Glomerular endothelial cell (primary cell): ENCODE measurements at places on chromosomes 4 and X. TPM values are rescaled to one million over a fixed set of nuclear protein-coding genes. Genes with fewer than 3 reads are reported as not detected.

DNA sequence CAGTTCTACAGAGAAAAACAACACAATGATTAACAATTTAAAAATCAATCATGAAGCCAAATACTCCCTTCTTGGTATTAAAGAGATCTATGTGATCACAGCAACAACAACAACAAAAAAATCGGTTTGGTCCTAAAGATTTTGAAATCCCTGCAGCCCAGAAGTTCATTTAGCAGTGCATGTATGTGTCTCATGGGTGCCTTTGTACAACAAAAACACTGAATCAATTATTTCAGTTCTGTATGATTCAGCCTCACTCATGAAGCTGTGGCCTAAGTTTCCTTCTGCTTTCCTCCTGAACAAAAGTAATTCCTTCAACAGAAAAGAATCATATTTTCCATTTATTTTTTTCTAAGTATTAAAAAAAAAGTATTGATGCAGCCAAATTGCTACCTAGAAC is 393.4 kb upstream of the NDST3 start:
- DNase-seq: no peak

DNA sequence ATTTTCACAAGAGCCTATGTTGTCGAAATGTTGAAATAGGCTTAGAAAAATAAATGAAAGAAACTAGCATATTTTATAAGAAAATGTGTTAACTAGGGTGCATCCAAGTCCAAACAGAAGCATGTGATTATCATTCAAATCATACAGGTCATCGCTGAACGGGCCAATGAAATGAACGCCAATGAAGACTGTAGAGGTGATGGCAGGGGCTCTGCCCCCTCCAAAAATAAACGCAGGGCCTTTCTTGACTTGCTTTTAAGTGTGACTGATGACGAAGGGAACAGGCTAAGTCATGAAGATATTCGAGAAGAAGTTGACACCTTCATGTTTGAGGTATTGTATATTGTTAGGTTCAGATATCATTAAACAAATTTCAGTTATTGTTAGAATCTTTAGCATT is 9.6 kb downstream of the CYP4V2 start:
- DNase-seq: no peak

DNA sequence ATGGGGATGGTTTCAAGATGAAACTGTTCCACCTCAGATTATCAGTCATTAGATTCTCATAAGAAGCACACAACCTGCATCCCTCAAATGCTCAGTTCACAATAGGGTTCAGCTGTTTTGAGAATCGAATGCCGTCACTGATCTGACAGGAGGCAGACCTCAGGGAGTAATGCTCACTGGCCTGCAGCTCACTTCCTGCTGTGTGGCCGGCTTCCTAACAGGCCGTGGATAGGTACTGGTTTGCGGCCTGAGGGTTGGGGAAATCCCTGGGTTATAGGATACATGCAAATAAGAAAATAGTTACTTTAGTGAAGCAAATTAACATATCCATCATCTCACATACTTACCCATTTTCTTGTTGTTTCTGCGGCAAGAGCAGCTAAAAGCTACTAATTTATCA is 160.4 kb downstream of the MAD2L1 start:
- DNase-seq: no peak

The IL21 gene
- total RNA-seq: not detected in 2 replicates

- no peak for DNase-seq
Measured at GRCh38 chr4:106316773-106317409, 541 bp downstream of the AIMP1 start.

DNA sequence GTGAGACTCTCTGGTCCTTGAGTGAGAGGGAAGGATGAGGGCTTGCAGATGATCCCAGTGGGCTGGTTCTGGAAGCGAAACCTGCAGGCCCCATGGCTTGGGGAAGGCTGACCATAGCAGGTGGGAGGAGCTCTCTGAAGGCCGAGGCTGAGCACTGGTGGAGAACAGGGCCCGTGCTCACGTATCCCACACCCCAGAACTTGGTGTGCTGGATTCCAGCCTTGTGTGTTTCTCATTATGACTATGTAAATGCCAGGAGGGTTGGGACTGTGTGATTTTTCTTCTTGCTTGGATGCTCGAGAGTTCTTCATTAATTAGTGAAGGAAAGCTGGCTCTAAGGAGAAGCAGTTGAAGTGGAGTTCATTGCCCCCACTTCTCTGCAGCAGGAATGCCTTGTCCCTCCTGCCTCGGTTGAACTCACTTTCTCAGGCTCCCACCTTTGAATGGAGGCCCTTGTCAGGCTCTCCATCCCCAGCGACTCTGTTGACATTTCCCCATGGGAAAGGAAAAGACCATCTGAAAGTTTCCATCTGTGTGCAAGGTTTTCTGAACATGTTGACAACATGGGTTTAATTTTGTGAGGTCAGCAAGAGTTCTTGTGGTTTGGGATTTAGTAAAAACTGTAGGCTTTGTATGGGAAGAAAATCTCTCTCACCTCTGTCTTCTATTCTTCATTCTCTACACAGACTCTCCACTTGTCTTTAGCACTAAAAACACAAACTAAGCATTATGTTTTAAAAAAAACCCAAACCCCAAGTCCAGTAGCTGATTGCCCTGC is 57.7 kb downstream of the TBL1X start:
- no peak for DNase-seq

DNA sequence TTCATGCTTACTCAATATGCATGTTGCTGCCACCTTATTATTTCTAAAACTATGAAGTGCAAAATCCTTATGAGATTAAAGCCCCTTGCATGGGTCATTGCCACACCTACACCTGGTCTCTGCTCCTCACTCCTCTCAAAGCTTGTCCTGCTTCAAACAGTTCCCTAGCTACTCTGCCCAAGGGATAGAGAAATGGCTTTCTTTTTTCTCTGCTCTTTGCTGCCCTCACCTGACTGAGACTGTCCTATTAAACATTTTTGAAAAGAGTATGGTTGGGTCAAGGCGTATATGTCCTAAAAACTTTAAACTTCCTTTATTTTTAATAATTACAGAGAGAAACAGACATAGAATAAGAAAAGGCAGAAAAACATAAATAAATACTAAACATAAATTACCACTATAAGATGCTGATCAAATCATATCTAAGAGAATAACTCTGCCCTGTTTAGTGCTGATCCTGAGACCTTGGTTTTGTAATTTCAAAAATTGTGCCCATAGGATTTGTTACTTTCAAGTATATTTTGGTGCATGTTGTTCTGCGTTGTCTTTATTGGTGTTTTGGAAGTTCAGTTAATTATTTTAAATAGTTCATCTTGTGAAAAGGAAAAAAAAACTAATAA is 704.9 kb upstream of the PABPC4L start:
- no peak for DNase-seq

The PRDX4 gene
- total RNA-seq: 186 and 210 TPM in 2 replicates

DNA sequence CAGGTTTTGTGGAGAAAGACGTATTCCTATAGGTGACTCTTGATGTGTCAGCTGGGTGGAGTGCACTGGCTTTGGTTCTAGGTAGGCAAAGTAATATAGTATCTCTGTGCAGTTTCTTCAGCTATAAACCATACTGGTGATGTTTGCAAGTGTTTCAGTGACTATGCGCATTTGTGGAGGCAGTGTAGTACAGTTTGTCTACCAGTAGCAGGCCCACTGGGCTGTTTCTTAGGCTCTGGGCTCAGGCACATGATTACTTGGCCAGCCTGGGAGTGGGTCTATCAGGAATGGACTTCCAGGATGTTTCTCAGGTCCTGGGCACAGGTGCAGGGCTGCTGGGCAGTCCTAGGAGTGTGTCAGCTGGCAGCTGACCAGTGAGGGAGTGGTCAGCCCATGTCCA is 51.9 kb upstream of the INTU start:
- DNase-seq: no peak

DNA sequence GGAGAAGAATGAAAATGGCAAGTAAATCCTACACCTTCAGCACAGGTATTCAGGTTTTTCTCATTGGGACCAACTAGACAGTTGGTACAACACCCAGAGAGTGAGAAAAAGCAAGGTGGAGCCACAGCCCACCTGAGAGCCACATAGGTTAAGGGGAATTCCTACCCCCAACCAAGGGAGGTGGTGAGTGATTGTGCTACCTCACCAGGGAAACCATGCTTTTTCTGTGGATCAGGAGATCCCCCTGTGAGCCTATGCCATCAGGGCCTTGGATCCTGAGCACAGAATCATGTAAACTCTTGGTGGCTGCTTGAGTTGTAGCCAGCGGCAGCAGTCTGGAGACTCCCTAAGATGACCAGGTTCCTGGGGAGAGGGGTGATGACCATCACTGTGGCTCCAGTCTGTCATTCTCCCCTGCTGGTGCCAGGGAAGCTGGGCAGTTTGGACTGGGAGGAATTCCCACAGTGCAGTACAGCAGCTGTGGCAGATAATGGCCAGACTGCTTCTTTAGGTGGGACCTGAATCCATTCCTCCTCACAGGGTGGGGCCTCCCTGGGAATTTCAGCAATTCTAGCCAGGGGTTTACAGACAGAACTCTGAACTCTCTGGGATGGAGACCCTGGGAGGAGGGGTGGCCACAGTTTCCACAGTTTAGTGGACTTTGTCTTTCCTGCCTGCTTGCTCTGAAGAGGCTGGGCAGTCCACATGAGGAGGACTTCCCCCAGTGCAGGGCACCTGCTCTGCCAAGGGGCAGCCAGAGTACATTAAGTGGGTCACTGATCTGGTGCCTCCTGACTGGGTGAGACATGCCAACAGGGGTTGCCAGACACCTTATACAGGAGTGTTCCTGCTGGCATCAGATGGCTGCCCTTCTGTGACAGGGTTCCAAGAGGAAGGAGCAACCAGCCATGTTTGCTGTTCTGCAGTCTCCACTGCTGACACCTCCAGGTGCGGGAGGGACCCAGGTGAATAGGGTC is 43.2 kb downstream of the PARM1 start:
- no peak for DNase-seq

DNA sequence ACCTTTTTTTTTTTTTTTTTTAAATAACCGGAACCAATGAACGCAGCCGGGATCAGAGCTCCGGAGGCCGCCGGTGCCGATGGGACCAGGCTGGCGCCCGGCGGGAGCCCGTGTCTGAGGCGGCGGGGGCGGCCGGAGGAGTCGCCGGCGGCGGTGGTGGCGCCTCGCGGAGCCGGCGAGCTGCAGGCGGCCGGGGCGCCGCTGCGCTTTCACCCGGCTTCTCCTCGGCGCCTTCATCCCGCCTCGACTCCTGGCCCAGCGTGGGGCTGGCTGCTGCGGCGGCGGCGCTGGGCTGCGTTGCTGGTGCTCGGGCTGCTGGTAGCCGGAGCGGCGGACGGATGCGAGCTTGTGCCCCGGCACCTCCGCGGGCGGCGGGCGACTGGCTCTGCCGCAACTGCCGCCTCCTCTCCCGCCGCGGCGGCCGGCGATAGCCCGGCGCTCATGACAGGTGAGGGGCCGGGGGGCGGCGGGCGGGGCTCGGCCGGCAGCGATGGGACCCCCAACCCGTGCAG is 337 bp downstream of the STIM2 start:
- no peak for DNase-seq

The TCEAL5 gene
- total RNA-seq: not detected in 2 replicates

DNA sequence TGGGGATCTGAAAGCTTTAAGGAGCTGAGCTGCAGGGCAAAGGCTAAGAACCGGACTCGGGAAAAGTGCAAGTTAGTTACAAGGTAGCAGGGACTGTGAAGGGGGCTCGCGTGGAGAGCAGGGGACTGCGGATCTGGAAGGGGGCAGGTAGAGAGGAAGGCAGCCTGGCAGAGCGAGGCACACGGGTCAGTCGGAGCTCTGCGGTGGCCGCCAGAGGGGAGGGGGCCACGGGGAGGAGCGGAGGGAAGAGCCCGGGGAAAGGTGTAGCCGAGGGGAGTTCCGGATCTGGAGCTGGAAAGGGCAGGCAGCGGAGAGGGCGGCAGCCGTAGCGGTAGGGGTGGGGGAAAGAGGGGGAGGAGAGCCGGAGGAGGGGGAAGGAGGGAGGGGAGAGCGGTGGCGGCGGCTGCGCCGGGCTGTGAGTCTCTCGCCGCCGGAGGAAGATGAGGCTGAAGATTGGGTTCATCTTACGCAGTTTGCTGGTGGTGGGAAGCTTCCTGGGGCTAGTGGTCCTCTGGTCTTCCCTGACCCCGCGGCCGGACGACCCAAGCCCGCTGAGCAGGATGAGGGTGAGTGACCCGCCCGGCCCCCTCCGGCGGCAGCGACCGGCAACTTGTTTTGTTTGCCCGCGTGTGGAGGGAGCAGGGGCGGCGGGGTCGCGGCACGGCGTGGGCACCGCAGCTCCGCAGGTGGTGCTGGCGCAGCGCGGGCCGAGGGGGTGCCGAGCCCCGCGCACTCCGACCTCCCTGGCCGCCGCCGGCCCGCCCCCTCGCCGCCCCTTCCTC is at the start of gene GALNT7:
Gene GALNT7 (plus strand): TSS at position 416 of the 782 bp plus-strand sequence. CDS start 25 bp downstream, at position 441.
- DNase-seq: no peak
